Stimulated activated CD4-positive, alpha-beta T cell treated with anti-CD3 and anti-CD28 coated beads, Interleukin-4, amount 100 ng/mL, for 4 hours (primary cell): ENCODE measurements at places on chromosomes 1 and 21.
A peak's percentile ranks its signal among the peaks of the same experiment; 100 is the strongest.

DNA sequence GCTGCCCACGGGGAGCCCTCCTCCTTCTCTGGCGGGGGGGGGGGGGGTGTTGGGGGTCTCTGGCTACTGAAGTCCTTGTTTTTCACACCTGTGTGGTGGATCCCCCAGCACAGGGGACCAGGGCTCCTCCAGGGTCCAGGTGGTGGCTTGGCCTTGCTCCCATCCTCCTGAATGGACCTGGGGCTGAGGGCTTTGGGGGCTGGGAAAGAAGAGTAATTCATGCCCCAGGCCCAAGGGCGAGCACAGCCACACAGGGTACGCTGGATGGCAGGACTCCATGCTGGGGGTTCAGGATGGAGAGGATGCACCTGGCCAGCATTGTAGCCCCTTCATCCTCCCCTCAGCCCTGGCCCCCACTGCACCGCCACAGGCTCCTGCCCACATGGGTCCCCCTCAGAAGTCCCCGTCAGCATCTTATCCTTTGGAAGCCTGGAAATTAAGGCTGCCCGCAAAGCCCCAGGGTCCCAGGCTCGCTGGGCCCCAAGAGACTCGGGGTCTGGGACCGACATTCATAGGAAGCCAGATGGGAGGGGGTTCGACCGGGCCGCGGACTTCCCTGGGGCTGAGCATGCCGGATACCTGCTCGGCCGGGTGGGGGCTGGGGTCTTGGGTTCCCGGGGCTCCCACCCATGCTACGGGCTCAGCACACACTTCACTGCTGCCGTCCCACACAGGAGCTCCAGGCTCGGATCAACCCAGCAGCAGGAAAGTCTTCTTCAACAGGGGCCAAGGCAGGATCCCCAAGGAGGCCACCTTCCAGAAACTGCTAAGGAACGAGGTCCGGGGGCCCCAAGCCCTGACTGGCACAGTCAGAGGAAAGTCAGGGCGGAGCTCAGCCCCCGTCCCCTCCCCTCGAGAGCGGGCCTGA lies 49.0 kb upstream of the ACTRT2 start:
- no peak for DNase-seq

GRCh38 chr1:40948741-40949443 lies 30.6 kb upstream of the CTPS1 start:
- DNase-seq: peak; percentile 42

DNA sequence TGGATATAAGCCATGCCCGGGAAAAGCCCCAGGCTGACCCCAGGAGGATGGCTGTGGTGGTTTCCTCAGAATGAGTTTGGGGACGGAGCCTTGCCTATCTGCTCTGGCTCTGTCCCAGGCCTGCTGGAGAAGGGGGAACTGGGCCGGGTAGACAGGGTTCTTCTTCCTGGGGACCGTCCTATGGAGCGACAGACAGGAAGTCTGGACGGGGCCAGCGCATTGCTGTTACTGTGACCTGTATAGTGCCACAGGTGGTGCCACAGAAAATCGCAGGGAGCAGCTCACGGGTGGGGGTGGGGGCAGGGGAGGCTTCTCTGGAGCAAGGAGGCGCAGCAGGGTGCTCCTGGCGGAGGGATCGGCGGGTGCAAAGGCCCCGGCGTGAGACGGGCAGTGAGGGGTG lies 36.4 kb downstream of the CFAP74 start:
- DNase-seq: no peak

- DNase-seq: no peak
Observed at GRCh38 chr1:27026621-27027574, 14.2 kb upstream of the TENT5B start.

DNA sequence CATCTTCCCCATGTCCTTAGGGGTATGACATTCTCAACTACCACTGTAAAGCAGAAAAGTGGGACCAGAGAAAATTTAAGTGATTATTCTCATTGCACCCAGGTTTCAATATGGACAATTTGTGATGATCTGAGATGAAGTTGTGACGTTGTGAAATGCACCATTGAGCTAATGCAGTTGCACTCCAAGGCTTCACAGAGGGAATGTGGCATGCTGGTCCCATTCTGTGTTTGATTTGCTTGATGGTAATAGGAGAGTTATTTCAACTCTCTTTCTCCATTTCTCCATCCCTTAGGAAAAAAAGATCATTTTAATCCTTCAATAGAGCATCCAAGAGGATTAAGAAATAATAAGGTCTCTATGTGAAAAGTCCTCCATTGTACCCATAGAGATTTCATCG lies 136.6 kb downstream of the SLC30A10 start:
- DNase-seq: no peak

- DNase-seq: no peak
Observed at GRCh38 chr1:163450986-163451385, 129.2 kb downstream of the NUF2 start.

GRCh38 chr1:202956969-202957368 lies 1.1 kb downstream of the ADIPOR1 start:
- DNase-seq: no peak

- no peak for DNase-seq
Observed at GRCh38 chr1:116585886-116586285, 15.1 kb upstream of the CD58 start.

GRCh38 chr21:27532076-27532475 lies 565.2 kb upstream of the ADAMTS5 start:
- DNase-seq: no peak

DNA sequence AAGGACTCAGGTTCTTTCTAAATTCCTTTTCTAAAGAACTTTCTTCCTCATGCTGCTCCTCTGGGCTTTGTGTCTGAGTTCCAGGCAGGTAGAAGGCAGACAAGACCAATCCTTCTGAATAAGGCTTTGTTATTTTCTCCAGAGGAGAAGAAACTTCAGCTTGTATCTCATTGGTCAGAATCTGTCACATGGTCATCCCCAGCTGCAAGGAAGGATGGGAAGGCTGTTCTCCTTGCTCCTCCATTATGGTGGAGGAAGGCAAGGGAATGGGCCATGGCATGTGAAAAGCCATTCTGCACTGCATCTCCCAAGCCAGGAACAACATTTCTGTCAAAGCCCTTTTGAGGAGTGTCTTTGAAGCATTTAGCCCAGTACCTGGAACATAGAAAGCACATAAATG lies 50.6 kb upstream of the NTPCR start:
- DNase-seq: no peak

DNA sequence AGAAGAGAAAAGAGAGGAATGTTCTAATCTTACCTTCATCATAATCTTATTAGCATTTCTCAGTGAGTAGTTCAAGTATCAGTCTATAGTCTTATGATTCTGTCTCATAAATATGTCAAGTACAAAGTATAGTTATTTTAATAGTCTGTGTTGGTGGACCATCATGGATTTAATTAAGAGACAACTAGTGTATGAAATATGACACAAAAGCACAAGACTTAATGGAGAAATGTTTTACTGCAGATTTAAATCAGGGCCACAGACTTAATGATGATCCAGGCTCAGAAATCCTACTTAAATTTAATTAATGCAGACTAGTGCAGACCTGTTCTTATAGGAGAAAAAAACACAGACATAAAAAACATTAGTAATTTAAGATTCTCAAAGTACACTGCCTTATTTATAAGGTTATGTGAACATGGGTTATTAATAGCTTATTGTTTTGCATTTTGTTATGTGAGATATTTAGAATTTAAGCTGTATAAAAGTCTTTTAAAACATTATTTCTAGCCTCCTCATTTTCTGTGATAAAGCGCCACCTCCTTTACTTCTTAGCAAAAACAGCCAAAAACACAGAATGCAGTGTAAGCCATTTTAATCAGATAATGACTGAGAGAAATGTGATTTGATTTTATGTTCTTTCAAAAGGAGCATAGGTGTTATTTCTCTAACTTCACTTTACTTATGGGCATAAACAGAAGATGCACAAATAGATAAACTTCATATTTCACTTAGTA lies 255.0 kb upstream of the SNX7 start:
- no peak for DNase-seq

DNA sequence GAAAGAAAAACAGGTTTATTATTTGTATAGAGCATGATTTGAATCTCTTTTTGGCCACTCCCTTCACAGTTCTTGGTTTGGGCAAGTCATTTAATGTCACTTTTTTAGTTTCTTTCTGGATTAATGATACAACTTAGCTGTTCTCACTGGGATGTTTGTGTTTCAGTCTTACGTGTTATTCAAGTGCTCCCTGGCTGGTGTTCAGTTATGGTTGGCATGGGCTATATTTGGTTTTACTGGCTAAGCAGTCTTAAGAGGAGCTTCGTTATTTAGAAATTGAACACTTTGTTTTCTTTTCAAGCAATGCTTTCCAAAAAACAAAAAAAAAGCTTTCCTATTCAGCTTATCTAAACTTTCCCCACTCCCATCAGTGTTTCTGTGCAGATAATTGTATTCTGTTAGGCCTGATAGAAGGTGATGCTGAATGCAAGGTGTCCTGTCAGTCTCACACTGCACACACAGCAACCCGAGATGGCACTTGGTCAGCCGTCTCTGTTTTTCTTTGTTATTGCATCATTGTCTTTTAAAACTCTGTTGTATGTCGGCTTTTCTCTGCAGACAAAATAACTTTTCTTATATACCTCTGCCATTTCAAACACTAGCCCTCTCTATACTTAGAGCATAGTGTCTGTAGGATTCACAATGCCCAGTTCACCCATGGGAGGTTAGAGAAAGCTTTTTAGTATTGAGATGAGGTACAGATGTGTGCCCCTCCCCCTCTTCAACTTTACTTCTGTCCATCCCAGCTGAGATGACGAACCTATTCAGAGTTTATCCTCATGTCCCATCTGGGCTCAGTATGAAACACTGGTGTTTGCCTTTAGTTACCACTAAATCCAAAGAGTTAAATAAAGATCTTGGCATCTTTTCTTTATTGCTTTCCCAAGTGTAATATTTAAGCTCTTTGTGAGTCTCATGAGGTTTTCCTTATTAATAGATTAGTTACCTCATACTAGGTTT lies 80.2 kb downstream of the VPS13D start:
- DNase-seq: no peak

DNA sequence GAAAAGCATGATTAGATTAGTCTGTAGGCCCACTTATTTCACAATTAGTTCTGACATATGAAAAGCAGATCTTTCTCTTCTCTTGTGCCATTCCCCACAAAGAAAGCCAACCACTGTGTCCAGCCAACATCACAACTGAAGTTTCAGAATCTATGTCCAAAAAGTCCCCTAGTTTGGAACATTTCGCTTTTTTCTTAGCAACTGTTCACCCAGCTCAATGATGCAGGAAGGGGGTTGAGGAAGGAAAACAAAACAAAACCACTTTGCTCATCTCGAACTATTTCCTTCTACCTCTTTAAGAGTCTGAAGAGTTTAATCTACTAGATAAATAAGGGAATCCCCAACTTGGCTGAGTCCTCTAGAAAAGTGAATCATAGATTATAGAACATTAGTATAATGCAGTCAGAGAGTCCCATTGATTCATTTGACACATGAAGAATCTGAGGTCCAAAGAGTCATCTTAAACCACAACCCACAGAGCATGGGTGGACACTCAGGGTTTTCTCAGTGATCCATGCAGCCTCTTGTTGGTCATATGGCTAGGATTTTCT lies 159.3 kb upstream of the SGIP1 start:
- no peak for DNase-seq

GRCh38 chr1:230465691-230466090 lies 39.6 kb upstream of the PGBD5 start:
- DNase-seq: no peak

DNA sequence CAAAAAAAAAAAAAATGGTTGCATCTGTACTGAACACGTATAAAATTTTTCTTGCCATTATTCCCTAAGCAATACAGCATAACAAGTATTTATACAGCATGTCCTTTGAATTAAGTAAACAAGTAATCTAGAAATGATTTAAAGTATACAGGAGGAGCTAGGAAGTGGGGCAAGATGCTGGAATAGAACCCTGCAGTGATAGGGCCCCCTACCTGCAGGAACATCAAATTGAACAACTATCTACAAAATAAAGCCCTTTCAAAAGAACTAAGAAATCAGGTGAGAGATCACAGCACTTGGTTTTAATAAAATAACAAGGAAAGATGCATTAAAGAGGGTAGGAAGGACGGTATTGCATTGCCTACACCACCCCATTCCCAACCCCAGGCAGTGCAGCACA lies 10.9 kb downstream of the TSHB start:
- DNase-seq: no peak

GRCh38 chr1:40974945-40975344 lies 4.6 kb upstream of the CTPS1 start:
- DNase-seq: no peak

DNA sequence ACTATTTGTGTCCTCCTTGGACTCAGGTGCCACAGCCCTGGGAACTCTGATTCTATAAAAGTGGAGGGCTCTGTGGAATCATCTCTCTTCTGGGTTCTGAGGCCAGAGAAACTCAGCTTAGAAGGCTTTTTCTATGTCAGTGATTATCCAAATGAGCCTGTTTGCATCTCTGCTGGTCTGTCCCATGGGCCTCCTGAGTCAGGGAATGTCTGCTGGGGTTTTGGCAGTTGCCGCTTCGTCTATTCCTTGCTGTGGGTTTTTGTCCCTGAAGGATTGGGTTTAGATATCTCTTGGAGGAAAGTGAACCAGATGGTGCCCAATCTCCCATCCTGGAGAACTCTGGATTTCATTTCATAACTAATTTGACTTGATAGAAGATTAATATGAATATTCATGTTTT lies 297.6 kb downstream of the HHAT start:
- DNase-seq: no peak

- peak; percentile 75 for DNase-seq
Observed at GRCh38 chr1:36099681-36100341, 11.1 kb downstream of the ADPRS start.

DNA sequence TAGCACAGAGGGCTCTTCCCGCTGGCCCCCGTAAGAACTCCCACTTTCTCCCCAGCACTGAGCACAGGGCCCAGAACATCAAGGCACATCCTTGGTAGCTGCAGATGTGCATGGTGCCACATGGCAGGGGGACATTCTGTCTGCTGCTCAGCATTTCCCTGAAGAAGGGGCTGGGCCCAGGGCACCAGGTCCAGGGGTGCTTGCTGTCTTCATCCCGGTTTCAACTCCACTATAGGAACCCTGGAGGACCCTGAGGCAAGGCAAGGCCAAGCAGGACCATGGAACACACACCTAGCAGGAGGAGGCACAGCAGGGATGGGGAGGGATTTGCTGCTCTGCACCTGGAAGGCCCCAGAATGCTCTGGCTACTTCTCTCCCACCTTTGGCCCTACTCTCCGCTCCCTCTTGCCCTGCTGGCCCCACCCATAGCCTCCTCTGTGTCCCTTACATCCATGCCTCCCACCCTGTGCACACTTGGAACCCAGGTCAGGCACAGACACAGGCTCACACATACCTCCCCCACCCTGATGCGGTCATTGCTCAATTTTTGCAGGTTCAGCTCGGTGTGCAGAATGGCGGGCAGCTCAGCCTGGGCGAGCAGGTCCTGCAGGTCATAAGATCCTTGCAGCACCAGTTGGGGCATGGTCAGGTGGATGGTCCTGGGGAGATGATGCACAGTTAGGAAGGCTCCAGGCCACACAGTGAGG lies 10.1 kb downstream of the AGT start:
- no peak for DNase-seq
